ENCODE measurements at places on chromosomes 16 and 17.
A peak's percentile ranks its signal among the peaks of the same experiment; 100 is the strongest.

DNA sequence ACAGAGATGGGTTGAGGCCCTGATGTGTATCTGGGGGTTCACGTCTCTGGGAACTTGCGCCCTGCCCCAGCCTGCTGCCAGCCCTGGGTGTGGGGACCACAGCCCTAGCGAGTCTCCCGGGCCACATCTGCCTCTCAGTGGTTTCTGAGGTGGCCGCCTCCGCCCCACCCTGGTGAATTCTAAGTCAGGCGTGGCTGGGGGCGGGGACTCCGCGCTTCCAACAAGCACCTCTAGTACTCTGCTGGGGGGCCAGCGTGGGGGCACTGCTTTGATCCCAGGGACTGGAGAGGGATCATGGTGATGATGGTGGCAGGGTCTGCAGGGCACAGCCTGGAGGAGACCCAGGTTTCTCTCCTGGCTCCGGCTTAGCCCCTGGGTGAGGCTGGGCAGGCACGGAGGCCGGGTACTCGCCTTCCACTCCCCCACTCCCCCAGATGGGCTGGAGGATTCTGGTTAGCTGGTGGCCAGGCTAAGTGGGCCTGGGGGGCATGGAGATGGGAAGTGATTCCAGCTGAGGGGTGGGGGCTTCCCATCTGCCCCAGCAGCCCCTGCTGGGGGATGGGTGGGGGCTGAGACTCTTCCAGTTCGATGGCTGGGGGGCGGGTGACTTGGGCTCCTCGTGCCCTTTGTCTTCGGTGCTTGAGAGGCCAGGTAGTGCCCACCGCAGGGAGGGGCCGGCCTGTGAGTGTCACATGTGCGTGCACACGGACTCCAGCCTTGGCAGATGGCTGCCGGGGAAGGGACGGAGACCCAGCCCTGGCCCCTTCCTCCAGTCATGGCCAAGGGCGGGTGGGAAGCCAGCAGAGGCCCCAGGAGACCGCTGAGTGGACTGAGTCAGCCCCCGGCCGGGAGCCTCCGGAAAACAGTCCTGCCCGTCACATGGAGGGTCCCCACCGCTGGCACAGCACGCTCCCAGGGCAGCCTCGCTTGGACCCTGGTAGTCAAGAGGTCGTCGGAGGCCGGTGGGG is 3.9 kb downstream of the GLIS2 start:
- no peak for DNase-seq

DNA sequence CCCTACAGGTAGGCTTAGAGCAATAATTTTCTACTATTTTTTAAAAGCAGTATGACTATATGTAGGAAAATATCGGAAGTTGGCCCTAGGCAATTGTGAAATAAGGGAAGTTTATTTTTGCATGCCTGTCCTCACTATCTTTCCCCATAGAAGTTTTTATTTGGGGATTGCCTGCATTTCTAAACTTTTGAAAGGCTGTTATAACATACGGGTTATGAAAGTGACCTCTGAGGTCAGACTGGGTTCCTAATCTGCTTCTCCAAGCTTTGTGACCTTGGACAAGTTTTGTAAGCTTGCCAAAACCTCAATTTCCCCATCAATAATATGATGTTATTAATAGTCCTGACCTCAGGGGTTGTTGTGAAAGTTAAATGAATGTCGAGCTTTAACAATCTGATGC is 67.1 kb downstream of the ARHGAP44 start:
- DNase-seq: no peak

GRCh38 chr17:2485543-2485942 is 26.1 kb downstream of the METTL16 start:
- DNase-seq: no peak

DNA sequence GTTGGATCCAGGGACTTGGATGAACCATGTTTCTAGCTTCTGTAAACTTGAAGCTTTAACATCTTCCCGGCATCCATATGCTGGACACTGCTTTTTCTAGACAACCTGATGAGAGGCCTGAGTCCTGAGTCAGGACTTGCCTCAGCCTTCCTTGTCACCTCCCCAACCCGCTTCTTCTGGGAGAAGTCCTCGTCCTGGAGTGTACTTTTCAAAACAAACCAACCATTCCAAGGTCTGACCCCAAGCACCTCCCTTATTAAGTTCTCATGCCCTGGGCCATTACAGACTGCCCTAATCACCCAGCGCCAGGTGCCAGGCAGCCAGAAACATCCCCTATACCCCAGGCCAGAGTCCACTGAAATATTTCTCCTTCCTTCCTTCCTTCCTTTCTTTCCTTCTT is 59.4 kb downstream of the CLEC19A start:
- no peak for DNase-seq

GRCh38 chr16:68760671-68761275 is 23.7 kb downstream of the CDH1 start:
- peak; percentile 29 for DNase-seq

DNA sequence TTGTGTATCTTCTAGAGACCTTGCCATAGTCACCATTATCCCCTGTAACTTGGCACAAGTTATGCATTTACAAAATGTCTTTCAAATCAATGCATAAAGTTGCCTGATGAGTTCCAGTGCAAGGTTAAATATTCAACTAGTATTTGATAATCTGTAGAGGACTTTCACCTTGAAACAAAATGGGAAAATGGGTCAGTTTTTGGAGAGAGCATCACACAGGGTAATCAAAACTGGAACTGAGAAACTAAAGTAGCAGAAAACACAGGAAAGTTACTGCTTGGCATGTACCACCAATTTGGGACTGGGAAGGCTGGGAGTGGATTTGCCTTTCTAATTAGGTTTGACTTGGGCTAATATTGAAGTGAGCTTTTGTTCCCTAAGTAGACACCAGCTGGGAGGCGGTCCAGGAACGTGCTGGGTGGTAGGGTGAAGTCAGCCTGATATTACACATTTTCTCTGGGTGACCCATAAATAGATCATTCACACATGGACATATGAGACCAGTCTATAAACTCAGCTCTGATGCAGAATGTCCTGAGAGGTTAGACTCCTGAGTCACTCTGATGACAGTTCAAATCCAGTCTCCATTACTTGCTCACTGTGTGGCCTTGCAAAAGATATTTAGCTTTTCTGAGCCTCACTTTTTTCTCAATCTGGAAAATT is 152.3 kb downstream of the PCTP start:
- DNase-seq: no peak

- DNase-seq: peak; percentile 45
These were observed 138.7 kb upstream of the RPH3AL start for GRCh38 chr17:491086-492021.

DNA sequence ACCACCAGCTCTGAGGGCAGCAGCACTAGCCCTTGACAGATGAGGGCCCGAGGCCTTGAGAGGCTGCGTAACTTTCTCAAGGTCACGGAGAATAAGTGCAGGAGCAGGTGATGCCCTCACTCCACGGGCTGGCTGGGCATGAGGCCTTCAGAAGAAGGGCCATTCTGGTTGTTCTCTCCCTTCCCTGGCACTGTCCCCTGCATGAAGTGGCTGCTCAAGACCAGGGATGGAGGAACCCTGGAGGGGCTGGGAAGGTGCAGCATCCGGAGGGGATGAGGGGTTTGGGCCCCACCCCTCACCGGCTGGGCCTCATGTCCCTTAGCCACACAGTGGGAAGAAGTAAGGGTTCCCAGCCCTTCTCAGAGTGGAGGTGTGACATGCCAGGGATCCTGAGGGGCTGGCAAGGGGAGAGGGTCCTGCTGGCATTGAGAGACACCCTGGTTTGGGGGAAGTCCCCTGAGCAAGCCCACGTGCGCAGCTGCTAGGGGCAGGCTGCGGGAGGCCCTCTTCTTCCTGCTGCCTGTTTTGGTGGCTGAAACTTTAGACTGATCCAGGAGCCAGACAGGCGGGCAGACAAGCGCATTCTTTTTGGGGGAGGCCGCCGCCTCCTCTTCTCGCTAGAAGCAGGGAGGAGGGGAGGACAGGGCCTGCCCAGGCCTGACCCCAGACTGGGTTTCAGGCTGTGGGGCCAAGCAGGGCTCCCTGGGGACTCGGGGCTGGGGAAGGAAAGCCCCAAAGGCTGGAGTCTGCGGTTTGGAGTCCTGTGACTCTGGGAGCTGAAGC is 74.0 kb downstream of the N4BP1 start:
- no peak for DNase-seq

GRCh38 chr16:89764711-89765201 is 43.4 kb downstream of the ZNF276 start:
- no peak for DNase-seq

DNA sequence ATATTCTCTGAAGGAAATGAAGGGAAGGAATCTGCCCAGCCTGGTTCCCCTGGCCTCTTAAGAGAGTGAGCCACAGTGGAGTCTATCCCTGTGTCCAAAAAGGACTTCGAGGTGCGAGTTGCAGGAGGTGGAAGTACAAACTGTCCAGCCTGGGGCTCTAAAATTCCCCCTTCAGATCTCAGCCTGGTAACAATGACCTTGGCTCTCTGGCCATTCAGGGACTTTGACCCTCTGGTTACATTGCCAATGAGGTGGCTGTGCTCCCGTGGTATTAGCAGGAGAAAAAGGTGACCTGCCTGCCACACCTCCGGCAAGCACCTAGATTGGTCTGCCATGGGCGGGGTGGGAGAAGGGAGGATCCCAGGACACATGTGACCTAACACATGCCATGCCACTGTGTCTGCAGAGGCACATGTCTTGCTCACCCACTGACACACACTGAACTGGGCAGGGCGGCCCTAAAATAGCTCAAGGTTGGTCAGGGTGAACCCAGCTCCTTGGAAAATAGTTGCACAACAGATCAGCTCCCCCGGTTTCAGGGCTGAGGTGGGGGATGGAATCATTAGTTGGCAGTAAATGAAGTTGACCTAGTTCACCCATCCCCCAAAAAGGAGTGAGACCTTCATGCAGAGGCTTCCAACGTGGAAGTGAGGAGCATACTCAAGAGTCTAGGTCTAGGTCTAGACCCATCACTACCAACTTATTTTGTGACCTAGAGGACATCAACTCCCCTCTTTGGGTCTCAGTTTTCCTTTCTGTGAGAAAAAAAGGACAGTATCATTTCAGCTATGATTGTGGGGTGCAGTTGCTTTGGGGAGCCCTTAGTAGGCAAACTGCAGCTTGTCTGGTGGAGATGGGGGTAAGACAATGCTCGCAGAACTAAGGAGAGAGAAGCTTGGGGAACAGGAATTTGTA is 2.2 kb downstream of the NR1D1 start:
- DNase-seq: no peak

DNA sequence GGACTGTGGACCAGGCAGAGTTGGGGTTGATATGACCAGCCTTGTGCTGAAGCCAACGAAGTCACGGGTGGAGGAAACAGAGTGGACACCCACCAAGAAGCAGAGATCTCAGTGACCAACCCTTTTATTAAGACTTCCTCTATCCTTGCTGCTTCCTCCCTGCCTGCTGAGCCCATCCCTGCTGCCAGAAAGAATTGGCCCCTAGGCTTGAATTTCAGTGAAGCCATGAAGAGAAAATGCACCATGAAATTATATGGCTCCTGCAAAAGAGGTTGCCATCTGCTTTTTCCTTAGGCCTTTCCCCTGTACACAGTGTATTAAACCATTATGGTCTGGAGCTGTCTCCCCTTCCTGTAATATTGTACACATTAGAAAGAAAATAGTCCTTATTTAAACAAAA is 246.7 kb downstream of the HS3ST3B1 start:
- no peak for DNase-seq

GRCh38 chr17:75880266-75880665 is 1.9 kb upstream of the TRIM47 start:
- DNase-seq: no peak

GRCh38 chr16:65576631-65577030 is 454.8 kb upstream of the CDH11 start:
- DNase-seq: no peak

DNA sequence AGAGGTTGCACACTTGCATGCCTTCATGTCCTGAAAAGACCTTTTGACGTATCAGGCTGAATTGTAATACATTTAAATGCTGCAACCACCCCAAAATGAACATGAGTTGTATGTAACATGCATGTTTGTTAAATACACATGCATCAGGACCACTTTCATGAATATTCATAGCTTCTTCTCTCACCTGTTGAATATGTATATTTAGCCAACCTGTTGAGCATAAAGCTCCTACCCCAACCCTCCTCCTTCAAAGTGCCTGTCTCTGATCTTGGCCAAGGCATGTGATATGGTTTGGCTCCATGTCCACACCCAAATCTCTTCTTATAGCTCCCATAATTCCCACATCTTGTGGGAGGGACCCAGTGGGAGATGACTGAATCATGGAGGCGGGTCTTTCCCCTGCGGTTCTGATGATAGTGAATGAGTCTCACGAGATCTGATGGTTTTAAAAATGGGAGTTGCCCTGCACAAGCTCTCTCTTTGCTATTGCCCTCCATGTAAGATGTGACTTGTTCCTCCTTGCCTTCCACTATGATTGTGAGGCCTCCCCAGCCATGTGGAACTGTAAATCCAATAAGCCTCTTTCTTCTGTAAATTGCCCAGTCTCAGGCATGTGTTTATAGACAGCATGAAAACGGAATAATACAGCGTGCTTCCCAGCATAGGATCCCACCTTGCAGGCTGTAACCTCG is 3.8 kb upstream of the CRYM start:
- no peak for DNase-seq

DNA sequence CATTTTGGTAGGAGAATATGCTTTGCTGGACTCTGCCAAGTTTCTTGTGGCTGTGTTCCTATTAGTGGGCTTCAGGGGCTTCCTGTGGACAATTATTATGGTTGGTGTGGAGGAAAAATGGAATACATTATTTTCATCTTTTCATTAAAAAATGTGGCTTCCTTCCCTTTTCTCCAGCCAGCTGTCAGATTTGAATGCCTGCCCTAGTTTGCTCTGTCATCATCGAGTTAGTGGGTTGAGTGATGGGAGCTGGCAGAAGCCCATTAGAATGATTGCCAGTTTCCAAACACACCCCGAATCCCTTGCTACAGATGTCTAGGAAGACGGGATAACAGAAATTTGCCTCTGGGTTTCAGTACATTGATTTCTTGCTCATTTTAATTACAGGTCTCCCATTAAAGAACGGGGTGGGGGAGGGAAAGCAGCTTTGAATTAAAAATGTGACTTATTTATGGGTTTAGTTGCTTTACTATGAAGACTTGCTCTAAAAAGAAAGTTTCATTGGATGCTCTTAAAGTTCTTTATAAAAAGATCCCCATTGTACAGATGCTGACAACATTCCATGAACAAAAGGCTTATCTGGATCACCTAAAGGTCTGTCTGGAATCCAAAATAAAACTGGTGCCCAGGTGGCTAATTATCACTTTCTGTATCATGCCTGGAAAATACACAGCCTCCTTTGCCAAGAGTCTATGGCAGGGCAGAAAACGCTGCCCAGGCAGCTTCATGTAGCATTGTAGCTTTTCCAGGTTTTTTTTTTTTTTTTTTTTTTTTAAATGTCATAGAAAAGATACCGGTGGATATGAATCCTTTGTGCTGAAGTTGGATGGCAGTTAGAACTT is 103.6 kb downstream of the PRKCA start:
- DNase-seq: peak; percentile 60

DNA sequence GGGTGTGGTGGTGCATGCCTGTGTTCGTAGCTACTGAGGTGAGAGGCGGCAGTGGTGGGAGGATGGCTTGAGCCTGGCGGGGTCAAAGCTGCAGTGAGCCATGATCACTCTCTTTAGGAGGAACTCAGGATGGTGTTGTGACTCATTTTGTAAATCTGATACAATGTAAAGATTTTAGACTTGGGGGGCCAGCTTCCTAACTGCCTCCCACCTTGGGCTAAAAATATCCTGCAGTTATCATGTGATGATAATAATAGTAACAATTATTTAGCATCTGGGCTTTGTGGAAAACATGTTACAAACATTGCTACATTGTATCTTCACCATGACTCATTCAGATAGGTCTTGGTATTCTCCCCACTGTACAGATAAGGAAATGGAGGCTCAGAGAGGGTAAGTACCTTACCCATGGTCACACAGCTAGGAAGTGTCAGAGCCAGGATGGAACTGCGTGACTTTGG is 7.4 kb downstream of the CTNS start:
- no peak for DNase-seq
